NCI-H2227 treated with DMSO at 0.1 percent for 48 hours (cell line): ENCODE measurements at places on chromosomes 7 and 10.
A peak's percentile ranks its signal among the peaks of the same experiment; 100 is the strongest.

GRCh38 chr10:13100349-13101294 lies 659 bp downstream of the OPTN start:
- no peak for DNase-seq

DNA sequence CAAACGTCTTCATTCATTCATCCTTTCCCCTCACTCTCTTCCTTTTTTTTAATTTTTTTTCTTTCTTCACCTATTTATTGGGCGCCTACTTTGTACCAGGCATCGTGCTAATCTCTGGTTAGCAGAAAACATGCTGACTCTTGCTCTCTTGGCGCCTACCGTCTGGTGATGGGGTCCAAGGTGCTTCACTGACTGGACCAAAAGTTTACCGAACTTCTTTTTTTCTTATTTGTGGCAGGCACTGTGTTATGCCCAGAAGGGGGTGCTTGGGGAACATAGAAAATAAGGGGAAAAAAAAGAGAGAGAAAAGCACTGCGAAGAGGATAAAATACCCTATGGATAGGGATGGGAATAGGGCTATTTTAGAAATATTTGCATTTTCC lies 505 bp upstream of the FAM204A start:
- DNase-seq, result no peak

GRCh38 chr7:40621592-40621998 lies 486.8 kb downstream of the SUGCT start:
- no peak for DNase-seq

- DNase-seq, result no peak
Measured at GRCh38 chr7:134931487-134931886, 54.8 kb upstream of the AGBL3 start.

- DNase-seq, result peak; percentile 28
Measured at GRCh38 chr7:1902231-1902855, 232.3 kb downstream of the ELFN1 start.

DNA sequence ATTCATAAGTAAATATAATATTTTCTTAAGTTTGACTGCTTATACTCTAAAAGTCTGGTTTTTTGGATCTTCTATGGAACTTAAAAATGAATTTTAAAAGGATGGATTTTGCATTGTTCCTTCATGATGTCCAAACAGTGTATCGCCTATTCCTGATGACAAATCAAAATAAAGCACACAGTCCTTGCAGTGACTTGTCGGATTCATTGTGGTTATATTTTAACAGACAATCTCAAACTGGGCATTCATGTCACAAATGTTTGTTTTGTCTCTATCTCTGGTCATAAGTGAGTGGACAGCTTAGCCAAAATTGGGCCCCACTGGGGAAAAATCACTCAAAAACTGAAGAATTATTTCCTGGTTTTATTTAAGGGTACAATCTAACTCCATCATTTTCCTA lies 74.8 kb downstream of the LMBR1 start:
- DNase-seq, result no peak

DNA sequence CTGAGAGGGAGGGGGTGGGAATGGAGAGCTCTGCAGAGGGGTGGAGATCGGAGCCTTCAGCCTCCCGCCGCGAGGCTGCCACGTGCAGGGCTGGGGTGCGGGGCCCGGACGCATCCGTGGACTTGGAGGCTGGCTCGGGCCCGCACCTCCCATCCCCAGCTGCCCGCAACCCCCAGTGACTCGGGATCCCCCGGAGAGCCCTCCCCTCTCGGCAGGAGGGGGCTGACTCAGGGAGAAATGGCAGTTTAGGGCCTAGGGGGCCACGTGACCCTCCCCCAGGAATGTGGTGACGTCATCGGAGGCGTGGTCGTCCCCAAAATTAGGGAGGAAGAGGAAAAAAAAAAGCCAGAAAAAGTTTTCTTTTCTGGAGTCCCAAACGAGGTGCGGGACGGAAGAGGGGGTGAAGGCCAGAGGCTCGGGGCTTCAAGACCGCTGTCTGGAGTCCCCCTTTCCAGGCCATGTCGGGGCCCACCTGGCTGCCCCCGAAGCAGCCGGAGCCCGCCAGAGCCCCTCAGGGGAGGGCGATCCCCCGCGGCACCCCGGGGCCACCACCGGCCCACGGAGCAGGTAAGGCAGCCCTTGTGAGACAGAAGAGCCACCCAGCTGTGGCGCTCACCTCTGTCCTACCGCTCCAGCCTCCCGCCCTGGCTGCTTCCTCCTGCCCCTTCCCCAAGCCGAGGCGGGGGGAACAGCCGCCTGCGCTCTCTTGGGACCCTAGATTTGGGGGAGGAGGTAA lies at the start of gene TRIP6:
TSS of gene TRIP6 (plus strand) at position 348 of the 736 bp plus-strand sequence. CDS start at position 459, 111 bp downstream.
- no peak for DNase-seq

DNA sequence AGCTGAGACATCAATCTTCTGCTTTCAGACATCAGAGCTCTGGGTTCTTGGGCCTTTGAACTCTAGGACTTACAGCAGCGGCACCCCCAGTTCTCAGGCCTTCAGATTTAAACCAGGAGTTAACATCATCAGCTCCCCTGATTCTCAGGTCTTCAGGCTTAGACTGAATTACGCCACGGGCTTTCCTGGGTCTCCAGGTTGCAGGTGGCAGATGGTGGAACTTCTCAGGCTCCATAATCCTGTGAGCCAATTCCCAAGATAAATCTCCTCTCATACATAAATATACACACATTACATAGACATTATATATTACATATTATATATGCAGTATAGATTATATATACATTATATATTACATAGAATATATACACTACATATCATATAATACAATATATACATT lies 408.9 kb upstream of the AUTS2 start:
- DNase-seq, result no peak

DNA sequence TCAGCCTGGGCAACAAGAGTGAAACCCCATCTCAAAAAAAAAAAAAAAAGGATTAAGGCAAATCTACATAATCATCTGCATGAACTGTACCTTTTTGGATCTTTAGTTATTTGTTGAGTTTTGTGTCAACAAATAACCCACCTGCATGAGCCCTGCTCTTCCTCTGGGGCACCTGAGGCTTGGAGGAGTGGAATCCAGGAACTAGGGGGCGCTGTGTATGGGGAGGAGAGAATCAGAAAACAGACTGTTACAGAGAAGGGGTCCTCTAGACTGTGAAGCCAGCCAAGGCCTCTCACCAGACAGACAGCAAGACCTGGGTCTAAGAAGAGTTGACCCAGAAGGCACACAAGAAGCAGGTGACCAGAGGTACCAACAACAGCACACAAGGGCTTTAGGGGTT lies 682.8 kb upstream of the NRP1 start:
- DNase-seq, result no peak

DNA sequence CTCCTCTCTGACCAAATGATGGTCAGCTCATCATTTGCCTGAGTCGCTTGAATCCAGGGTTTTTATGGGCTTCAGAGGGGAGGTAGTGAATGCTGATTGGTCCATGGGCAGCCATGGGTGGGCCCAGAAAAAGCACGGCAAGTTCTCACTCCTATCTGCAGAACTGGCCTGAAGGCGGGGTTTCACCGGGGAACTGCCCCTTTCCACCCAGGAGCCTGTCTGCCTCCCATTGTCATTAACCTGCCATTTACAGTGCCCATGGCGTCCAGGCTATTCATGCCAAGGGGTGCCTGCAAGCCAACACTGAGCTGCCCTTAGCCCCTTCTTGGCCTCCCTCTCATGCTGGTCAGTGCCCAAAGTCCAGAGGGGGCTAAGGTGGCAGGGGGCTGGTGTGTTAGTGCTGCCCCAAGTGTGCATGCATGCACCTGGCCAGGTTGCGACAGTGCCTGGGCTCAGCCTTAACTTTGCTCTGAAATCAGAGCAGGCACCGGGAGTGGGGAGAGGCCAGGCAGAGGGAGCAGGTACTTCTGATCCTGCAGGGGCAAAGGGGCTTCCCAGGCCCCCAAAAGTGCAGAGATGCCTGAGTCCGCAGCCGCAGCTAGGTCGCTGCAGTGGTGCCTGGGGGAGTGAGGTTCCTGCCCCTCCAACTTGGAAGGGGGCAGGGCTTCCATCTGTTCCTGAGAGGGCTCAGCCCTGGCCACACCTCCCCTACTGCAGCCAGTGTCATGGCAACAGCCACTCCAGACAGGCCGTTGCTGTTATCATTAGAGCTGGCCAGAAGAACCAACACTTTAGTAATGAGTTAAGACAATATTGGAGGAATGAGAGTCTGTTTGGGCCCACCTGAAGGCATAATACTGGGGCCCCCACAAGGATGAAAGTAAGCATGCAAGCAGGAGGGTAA lies 561.6 kb downstream of the GRM8 start:
- DNase-seq, result no peak

- DNase-seq, result no peak
Measured at GRCh38 chr10:92014620-92015019, 91.0 kb downstream of the BTAF1 start.
